ENCODE measurements at places on chromosomes 16 and 17.

DNA sequence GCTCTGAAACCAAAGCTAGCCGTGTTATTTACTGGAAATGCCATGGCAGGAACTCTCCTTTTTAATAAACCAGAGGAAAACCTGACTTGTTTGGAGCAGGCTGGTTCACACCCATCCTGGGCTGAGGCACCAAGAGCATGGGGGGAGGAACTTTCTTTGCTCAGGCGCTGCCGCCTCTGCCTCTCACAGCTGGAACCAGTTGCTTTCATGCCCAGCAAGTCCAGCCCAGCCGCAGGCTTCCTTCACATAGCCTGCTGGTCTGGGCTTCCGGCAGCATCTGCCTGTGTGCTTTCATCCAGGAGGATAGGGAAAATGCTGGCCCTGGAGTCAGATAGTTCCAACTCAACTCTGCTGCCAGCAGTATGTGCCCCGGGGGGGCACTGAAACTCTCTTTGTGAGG is 88.1 kb upstream of the ASIC2 start:
- no peak for DNase-seq

GRCh38 chr17:5544115-5544514 is 40.2 kb downstream of the NLRP1 start:
- DNase-seq: no peak

GRCh38 chr17:75691371-75691791 is 24.2 kb downstream of the SAP30BP start:
- DNase-seq: no peak

GRCh38 chr17:67594115-67594880 is 123.4 kb upstream of the NOL11 start:
- no peak for DNase-seq

- no peak for DNase-seq
Observed at GRCh38 chr17:55314061-55314783, 49.5 kb downstream of the HLF start.

- no peak for DNase-seq
Observed at GRCh38 chr17:55332296-55333041, 67.7 kb downstream of the HLF start.

- DNase-seq: peak; percentile 6
Observed at GRCh38 chr17:13597723-13598347, 3.9 kb downstream of the HS3ST3A1 start.

DNA sequence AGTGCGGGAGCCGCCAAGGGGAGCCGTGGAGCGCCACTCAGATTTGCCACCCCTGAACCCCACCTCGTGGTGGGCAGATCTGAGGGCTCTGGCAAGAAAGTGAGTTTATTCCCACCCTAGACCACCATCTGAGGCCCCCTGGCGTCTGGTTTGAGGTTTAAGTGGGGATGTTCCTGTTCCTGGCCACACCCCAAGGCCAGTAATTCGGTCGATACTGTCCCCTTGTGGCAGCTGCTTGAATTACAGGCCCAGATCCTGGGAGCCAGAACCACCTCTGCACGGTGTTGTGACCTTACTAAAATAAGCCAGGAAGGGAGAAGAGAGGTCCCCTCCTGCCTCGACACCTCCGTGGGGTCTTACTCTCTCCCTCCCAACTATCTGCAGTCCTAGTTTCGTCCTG is 3.3 kb upstream of the LAT start:
- DNase-seq: peak; percentile 73

GRCh38 chr16:30369091-30369937 is 980 bp downstream of the TBC1D10B start:
- DNase-seq: no peak

- DNase-seq: no peak
Observed at GRCh38 chr16:29009838-29010166, 24.9 kb downstream of the LAT start.

DNA sequence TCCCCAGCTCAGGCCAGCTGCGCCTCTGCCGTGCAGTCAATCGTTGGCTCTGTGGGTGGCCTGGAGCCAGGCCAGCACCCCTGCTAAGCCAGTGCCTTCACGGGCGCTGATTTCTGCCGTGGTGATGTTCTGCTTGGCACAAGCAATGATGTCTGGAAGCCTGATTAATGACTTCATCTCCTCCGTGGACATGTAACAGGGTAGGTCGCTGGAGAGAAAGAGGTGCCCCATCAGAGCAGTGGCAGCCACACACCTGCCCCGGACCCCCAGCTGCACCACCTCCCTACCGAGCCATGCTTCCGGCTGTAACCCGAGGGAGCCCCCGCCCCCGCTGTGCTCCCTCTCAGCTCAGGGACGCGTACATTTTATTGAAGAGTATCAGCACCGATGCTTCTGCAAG is 1.9 kb downstream of the ARL16 start:
- no peak for DNase-seq

GRCh38 chr17:50472286-50472685 is 3.6 kb upstream of the CHAD start:
- no peak for DNase-seq

GRCh38 chr16:55214412-55214811 is 109.6 kb upstream of the IRX6 start:
- no peak for DNase-seq

DNA sequence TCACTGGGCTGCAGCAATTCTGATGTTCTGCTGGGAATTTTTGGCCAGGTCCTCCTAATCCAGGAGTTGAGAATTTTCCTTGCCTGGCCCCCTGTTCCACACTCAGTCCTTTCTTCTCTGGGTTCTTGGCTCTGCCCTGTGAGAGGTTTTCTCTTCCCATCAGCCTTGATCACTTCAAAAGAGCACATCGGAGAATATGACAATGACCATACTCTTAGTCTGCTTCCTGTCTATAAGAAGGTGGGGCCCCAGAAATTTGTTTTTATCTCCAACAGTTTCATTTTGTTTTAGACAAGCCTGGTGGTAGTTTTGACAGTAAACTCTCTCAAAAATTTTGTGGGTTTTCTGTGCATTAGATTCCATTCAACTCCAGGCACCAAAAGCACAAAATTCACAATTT is 70.7 kb downstream of the C17orf67 start:
- no peak for DNase-seq

GRCh38 chr17:3965118-3965800 is 1.0 kb upstream of the ATP2A3 start:
- peak; percentile 66 for DNase-seq

- DNase-seq: no peak
Observed at GRCh38 chr16:50314665-50315064, 48.3 kb downstream of the ADCY7 start.

- no peak for DNase-seq
Observed at GRCh38 chr16:82824408-82824807, 197.6 kb downstream of the CDH13 start.

DNA sequence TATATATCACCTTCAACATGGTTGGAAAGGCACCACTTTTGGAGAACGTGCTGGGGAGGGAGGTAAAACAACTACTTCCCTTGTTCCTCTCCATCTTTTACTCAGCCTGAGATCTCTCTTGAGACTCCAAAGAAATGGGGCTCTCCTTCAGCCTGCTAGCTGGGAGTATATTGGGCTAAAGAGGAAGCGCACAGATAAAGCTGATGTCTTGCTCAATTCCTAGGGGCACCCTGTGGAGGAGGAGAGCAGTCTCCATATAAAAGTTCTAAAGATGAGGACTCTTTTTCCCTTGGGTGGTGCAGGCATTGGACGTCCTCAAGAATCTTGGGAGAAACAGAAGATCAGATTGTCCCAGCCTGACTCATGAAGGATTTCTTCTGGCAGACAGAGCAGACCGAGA is 4.6 kb upstream of the ETV4 start:
- no peak for DNase-seq

DNA sequence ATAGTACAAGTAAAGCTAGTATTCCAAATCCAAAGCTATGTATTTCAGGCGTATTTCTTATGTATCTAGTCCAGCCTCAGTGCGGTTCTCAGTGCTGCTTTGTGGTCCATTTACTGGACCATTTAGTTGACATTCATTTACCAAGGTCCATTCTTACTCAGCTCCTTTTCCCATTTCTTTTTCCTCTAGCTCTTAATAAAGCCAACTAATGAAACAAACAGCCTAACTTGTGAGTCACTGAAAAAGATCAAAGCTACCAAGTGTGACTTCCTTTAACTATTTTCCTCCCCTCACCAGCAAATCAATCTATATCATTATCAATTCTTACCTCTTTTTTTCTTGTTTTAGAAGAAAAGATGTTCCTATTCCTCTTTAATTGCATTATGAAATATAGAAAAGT is 64.0 kb downstream of the CYB561 start:
- no peak for DNase-seq

DNA sequence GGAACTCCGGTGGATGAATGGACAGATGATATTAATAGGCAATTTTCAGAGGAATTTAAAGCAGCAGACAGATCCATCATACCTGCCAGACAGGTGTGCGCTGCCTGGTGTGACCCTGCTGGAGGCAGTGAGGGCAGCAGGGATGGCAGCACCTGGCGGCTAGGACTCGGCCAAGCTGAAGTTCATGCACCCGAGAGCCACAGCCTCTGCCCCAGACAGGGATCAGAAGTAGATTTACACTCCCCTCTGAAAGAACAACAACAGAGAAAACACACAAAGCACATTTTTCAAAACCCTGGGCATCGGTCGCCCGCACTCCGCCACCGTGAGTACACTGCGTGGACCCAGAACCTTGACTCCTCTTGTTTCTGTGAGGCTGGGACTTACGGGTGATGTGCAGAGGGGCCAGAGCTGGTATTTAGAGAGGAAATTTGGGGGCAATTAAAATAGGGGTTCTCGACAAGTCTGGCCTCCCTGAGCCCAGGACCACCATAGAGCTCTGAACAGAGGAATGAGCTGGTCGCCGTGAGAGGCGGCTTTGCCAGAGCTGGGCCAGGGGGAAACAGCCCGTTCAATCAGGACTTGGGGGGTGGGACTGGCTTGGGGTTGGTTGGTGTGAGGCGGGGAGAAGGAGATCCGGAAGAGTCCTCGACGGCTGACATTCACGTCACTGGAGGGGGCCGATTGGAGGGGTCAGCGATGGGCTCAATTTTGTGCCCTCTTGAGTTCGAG is 101.0 kb downstream of the METRNL start:
- no peak for DNase-seq

GRCh38 chr17:81608082-81608481 is 28.8 kb downstream of the NPLOC4 start:
- no peak for DNase-seq

GRCh38 chr17:41739661-41740352 is 5.4 kb upstream of the HAP1 start:
- no peak for DNase-seq

DNA sequence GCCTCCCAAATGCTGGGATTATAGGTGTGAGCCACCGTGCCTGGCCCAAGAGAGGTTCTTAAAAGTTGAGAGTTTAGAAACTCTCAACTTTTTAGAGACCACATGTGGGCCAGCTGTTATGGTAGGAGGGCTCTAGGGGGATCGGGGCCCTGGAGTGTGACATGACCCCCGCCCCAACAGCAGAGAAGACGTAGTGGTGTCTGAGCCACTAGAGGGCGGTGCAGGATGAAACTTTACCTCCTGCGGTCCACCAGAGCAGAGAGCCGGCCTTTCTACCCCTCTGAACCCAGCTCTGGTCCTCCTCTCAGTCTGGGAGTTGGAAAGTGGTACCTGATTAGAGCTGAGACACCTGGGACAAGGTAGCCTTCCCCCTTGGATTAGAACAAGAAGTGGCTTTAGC is 7.4 kb downstream of the CDK5RAP3 start:
- peak; percentile 57 for DNase-seq

GRCh38 chr16:21150375-21151001 is at the start of gene DNAH3:
Gene DNAH3 (minus strand): TSS chr16:21150846. CDS start chr16:21150319, 527 bp downstream.
- DNase-seq: no peak

DNA sequence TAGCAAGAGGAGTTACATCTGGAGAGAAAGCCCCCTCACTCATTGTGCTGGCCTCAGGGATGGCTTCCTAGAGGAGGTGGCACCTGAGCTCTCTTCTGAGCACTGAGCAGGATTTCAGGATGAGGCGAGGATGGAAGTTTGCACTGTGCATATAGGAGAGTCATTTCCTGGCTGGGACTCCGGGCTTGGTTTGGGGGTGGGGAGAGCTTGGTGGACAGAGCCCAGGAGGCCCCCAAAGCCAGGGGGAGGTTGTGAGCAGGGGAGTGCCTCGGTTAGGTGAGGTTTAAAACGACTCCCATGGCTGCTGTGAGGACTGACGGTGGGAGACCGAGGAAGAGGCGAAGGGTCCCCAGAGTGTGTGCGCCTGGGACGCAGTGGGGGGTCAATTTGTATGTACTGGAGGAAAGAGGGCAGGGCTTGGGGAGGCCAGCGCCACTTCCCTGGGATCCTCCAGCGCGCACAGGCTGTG is 1.2 kb downstream of the CAMKK1 start:
- no peak for DNase-seq

DNA sequence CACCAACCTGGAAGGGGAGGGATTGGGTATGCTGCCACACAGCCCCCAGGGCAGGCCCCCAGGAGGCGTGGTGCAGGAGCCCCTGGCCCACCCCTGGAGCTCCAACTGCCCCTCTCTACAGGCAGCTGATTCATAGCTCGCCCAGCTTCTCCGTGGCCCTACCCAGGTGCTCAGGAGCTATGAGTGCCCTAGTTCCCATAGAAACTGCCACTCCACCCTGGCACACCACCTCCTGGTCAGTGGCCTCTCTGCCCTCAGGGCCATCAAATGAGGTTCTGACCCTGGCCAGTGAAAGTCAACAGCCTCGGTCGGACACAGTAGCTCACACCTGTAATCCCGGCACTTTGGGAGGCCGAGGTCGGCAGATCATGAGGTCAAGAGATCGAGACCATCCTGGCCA is 18.0 kb downstream of the CNGB1 start:
- DNase-seq: no peak

- peak; percentile 84 for DNase-seq
Observed at GRCh38 chr17:78378225-78379130, at the start of gene PGS1. Gene PGS1 (plus strand): TSS chr17:78378649. CDS start chr17:78378666, 17 bp downstream.

DNA sequence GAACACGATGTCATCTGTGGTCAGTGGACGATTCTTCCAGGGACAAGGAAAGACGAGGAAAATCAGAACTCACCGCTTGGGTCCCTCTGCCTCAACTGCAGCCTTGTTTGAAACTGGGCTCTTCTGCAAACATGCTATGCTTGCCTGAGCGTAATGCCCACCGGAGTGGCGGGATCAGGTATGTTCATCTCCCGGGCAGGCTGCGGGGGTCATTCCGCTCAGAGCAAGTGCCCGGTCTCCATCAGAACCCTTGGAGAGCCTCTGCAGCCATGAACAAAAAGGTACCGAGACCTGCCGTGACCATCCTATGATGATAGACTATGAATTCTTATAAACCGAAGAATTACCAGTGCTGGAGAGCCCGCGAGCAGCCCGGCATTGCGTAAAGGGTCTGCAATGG is 64.5 kb upstream of the DNAH17 start:
- DNase-seq: no peak

All from stimulated activated CD4-positive, alpha-beta T cell treated with anti-CD3 and anti-CD28 coated beads, Interleukin-2, amount 100 ng/mL, for 24 hours (primary cell).